ENCODE measurements at places on chromosomes 7 and 10.
A peak's percentile ranks its signal among the peaks of the same experiment; 100 is the strongest.

DNA sequence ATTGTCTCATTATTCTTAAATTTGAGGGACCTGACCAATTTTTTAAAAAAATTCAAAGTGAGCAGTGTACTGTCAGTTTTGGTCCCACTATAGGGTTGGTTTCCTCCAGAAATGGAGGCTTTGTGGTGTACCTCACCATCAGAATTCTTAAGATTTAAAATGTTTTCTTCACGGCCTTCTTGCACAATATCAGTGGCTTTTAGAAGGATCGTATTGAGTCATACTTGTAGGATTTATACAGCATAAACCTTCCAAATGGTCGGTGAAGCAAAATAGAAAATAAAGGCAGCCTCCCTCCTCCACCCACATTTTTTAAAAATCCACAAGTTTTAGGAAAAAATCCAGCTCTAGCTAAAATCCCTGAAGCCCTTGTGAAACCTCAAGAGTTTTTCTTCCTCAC lies 126.4 kb downstream of the RNLS start:
- no peak for DNase-seq

DNA sequence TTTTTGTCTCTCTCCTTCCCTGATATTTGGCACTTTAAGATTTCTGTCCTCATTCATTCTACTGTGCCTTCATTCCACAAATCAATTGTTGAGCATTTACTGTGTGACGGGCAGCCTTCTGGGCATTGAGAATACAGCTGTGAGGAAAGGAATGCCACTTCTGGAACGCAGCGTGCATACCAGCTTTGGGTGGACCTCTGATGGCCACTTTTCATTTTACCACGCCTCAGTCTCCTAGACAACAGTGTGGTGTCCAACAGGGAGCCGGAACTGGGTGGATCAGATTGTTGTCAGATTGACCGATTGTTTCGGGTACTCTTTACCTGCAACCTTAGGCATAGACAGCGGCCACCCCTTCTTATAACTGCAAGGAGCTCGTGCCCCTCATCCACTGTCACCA lies 222.7 kb upstream of the DPP6 start:
- DNase-seq: no peak

DNA sequence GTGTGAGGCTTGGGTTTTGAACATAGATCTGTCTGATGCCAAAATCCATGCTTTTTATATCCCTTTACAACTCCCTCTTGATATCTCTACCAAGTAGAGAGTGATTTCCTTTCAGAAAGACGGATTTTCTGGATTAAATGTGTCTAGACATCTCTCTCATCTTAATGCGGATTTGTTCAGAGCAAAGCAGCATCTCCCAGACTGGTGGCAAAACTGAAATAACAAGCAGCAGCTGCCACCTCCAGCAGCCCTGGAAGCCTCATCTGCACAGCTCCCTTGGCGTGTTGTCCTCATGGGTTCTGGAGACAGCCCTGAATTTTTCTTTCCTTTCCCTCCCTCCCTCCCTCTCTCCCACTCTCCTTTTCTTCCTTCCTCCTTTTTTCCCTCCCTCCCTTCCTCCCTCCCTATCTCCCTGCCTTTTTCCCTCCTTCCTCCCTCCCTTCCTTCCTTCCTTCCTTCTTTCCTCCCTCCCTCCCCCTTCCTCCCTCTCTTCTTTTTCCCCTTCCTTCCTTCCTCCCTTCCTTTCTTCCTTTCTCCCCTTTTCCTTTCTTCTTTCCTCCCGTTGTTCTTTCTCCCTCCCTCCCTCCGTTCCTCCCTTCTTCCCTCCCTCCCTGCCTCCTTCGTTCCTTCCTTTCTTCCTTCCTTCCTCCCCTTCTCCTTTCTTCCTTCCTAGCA lies 639.9 kb downstream of the TYW1 start:
- no peak for DNase-seq

DNA sequence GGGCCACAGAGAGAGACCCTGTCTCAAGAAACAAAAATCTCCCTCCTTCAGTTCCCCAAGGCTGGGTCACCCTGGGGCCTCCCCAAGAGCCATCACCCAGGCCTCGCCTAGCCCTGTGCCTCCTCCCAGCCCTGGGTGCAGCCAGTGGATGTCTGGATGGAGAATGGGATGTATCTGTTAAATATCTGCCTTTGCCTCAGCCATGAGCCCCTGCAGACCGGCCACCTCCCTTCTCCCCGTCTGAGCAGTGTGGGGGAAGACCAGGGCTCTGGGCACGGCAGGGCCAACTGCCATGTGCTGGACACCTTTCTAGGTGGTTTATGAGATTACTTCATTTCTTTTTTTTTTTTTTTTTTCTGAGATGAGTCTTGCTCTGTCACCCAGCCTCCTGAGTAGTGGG lies 10.0 kb downstream of the ARPC1B start:
- no peak for DNase-seq

DNA sequence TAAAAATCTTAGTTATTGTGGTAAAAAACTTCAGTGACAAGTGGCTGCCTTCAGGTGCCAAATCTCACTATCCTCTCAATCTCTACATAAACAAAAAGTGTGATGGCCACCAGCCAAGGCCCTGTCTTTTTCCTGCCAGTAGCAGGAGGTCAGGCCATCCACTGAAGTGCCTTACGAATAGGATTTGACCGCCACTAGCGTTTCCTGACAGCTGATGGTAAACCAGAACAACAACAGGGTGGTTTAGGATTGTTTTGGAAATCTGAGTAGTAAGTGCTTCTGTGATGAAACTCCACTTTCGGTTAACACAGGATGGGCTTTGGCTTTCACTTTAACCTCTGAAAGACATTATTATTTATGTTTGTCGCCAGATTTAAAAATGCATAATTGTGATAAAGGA lies 55.7 kb upstream of the OGDHL start:
- no peak for DNase-seq

GRCh38 chr10:2471811-2472210 lies 595.5 kb upstream of the PFKP start:
- no peak for DNase-seq

- no peak for DNase-seq
These were observed 51.9 kb downstream of the PLPP4 start for GRCh38 chr10:120508966-120509365.

- DNase-seq: no peak
These were observed 275.2 kb downstream of the AUTS2 start for GRCh38 chr7:69873512-69873911.

- no peak for DNase-seq
These were observed 84.8 kb upstream of the COL13A1 start for GRCh38 chr10:69716711-69717560.

DNA sequence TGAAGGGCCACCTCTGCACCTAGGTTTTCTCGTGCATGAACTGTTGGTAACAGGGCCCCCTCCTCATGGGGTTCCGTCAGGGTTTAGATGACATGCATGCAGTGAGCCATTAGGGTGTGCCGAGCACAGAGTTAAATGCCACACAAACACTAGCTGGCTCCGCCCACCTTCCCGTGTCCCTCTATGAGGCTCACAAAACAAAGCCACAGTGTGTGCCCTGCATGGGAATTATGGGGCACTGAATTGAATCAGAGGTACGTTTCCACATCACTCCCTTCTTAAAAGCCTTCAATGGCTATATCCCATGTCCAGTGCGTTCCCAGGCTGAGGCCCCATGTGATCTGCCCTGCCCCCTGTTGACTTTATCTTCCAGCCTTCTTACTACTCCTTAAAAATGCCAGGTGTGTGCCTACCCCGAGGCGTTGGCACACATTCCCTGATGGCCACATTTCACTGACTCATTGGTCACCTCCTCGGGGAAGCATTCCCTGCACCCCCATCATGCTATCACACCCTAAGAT lies 35.7 kb downstream of the GSDME start:
- DNase-seq: no peak

DNA sequence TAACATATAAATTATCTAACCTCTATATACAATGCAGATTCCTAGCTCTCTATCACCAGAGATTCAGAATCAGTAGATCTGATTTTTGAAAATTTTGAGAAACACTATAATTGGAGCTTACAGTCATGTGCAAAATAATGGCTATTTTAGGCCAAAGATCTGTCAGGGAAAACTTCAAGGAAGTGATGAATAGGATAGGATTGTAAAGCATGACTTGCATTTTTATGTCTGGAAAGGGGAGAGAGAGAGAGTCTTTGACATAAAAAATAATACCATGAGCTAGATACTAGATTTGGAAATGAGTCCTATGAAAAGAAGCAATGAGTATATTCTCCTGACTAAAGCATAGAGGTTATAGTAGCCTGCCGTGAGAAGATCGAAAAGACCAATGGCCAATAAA lies 181.1 kb downstream of the SDHAF3 start:
- DNase-seq: no peak

GRCh38 chr7:98215561-98216495 lies 4.6 kb downstream of the BHLHA15 start:
- no peak for DNase-seq

DNA sequence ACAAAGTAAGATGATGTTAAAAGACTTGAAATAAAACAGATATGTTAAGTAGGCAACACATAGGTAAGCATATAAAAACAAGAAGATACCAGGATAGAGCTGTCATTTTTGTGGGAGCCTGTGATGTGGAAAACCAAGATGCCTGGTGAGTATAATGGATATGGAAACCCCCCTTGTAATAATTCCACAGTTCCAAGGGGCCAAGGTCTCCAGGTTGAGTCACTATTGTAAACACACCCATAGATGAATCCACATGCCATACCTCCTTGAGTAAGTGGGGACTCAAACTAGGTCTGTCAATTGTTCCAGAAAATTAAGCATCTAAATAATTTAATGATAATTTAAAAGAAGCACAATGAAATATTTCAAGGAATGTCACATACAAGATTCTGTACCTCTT lies 15.9 kb downstream of the CAV1 start:
- DNase-seq: no peak

DNA sequence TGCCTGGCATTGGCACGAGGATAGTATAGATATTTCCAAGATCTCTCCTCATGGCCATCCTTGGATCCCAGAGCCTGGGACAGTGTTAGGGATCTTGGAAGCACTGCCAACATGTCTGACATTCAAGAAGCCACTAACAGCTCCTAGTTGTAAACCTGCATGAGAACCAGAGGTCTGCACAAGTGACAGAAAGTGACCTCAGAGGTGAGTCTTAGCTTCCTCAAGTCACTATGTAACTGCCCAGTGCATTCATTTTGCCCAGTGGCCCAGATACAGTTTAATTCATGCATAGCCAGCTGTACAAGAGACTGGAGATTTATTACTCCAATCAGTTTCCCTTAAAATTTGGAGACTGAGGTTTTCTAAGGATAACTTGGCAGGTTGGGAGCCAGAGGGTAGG lies 16.7 kb downstream of the SUGCT start:
- no peak for DNase-seq

DNA sequence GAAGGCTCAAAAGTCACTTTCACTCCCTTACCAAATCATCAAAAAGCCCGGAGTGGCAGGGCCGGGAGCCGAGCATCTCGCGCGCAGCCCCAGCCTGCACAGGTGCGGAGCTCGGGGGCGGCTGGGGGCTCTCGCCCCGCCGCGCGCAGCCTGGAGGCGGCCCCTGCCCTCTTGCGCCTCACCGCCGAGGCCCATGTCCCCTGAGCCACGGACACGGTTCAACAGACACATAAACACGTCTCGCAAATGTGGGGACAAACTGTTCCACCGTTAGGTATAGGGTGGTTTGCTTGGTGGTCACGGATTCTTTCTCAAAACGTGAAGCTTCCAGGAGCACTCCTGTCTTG lies 700 bp downstream of the GSAP start:
- no peak for DNase-seq

GRCh38 chr7:76377186-76377918 lies 18.6 kb upstream of the YWHAG start:
- no peak for DNase-seq

GRCh38 chr7:43648473-43649406 lies 65.8 kb downstream of the STK17A start:
- DNase-seq: peak; percentile 57

GRCh38 chr10:96292971-96293920 lies 11.0 kb upstream of the DNTT start:
- no peak for DNase-seq

Measured in activated CD8-positive, alpha-beta memory T cell treated with anti-CD3 and anti-CD28 coated beads for 1 hour (primary cell).